ENCODE measurements at places on chromosomes 1 and 21.

DNA sequence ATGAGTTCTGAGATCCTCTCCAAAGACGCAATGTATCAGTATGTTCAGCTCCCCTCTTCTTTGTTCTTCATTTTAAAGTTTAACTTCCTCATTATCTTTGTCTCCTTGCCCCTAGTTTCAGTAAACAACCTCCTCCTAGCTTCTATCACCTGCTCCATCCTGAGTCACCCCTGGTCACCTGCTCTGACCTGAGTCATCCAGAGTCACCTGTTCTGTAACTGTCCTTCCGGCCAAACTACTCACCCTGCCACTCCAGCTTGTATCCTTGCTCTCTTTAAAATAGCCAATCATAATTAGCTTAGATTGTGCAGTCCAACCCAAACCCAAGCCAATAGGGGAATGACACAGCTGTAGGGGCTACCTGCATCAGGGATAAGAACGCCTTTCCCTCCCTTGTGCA lies 332.0 kb downstream of the OLFM3 start:
- DNase-seq = no peak

GRCh38 chr1:68197891-68198290 lies 34.4 kb downstream of the WLS start:
- no peak for DNase-seq

DNA sequence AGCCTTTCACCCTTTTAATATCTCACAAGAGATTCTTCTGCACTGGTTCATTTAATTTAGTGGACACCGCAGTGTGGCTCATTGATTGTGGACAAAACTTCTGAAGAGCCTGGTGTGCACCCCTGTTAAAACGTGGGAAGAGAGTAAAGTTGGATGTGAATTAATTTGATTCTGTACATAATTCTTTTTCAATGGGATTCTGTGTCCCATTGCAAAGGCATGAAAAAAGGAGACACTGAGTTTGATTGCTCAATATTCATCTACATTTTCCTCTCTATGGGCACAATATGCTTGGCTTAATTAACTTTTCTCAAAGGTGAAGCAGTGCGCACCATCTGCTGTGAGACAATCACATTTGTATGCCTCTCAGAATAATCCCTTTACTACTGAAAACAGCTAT lies 95.1 kb downstream of the BARHL2 start:
- DNase-seq = no peak

DNA sequence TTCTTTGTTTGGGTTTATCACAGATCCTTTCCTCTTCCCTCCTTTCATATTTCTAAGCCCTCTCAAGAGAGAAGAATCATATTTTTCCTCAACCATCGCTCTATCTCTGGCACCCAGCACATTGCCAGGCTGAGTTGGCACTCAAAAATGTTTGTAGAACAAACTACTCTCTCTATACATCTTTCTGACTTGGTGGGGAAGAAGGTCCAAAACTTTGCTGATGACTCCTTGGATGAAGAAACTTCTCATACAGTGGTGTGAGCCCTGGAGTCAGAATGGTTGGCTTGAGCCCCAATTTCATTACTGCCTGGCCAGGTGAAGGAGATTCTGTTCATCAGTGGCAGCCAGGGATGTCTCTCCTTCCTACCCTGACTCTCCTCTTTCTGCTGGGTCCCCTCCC lies 11.9 kb downstream of the ALX3 start:
- DNase-seq = no peak

- DNase-seq = no peak
These were observed 32.4 kb upstream of the KCNA2 start for GRCh38 chr1:110638556-110638955.

DNA sequence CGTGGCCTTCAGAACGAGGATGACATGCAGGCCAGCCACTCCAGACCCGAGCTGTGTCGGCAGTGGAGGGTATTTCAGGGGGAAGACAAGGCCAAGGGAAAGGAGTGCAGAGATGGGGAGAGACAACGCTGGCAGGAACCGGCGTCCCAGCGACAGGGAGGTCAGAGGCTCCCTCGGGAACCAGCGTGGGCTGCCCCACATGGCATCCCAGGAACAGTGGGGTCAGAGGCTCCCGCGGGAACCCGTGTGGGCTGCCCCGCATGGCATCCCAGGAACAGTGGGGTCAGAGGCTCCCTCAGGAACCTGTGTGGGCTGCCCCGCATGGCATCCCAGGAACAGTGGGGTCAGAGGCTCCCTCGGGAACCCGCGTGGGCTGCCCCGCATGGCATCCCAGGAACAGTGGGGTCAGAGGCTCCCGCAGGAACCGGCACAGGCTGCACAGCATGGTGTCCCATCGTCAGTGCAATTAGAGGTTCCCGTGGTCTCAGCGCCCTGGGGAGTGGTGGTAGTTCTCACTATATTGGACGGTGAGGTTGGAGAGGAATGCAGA lies 43.0 kb downstream of the SLC19A1 start:
- DNase-seq = no peak

- no peak for DNase-seq
These were observed 7.1 kb upstream of the MROH9 start for GRCh38 chr1:170927955-170928840.

- DNase-seq = no peak
These were observed 447 bp downstream of the RUNX3 start for GRCh38 chr1:24929398-24930259.

DNA sequence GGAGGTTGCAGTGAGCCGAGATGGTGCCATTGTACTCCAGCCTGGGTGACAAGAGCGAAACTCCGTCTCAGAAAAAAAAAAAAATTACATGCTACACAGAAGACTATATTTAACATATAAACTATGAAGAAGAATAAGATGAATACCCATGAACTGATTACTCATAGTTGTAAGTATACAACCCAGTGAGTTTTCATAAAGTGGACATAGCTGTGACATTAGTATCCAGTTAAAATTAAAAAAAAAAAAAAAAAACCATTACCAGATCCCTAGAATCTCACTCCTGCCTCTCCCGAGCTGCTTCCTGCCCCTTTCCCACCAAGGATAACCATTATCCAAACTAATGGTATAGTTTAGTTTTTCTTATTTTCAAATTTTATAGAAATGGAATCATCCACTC lies 37.4 kb downstream of the UBE4B start:
- DNase-seq = peak; percentile 48

DNA sequence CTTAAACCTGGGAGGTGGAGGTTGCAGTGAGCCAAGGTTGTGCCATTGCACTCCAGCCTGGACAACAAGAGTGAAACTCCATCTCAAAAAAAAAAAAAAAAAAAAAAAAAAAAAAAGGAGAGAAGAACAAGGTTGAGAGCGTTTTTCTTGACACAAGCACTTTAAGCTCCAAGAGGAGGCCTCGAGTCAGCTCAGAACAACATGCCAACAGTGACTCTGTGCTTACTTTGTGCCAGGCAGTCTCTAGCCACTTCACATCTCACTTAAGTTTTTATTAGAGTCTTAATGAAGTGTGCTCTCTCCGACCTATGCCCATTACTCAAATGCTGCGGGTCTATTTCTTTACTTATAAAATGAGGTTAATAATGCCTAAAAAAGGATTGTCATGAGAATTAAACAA lies 13.0 kb downstream of the ATP1A1 start:
- DNase-seq = no peak

DNA sequence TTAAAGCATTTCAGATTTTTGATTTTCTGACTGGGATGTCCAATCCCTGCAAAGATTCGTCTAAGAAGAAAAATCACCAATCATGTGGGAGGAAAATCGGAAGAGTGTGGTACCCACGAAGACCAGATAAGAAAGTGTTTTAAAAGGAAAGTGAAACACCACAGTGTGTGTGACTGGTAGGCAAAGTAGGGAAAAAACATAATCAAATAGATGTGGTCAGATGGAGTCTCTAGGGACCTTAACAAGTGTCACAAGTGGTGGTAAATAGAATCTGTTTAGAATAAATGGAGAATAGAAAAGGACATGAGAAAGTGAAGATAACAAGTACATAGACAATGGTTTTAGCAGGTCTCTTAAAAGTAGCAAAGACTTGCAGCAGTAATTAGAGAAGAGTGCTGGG lies 154.6 kb downstream of the SLC30A10 start:
- DNase-seq = no peak

DNA sequence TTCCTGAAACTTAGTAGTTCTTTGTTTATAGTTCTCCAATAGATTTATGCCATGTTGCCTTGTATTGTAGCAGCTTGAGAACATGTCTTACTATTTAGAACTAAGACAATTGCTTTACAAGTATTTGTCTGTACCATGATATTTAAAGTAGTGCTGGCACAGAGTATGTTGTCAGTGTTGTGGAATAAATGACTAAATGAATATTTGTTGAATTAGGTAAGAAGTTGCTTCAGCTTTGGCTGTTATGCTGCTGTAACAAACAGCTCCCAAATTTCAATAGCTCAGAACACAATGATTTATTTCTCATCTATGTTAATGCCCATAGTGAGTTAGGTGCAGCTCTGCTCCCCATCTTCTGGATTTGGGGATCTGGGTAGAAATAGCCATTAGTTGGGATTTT lies 90.2 kb upstream of the VCAM1 start:
- no peak for DNase-seq

GRCh38 chr1:8423269-8423691 lies 105.4 kb downstream of the SLC45A1 start:
- peak; percentile 52 for DNase-seq

- no peak for DNase-seq
These were observed 1659.6 kb downstream of the NCAM2 start for GRCh38 chr21:22657781-22658180.

DNA sequence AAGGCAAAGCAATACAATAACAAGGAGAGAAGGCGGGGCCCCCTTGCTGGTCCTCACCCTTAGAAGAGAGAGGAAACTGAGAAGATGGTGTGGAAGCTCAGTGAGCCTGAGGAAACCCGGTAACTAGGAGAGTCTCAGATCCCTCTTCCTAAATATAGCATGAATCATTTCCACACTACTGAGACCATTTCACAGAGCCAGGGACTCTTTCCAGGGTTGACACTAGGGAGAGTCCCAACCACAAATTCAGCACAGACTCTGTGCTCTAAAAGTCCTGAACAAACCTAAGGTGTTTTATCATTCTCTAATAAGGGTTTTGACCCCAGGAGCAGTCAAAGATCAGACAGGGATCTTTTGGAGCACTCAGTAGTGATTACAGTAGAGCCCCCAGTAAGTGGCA lies 647.7 kb downstream of the KCNT2 start:
- no peak for DNase-seq

GRCh38 chr1:8711873-8712412 lies 105.5 kb downstream of the RERE start:
- no peak for DNase-seq

DNA sequence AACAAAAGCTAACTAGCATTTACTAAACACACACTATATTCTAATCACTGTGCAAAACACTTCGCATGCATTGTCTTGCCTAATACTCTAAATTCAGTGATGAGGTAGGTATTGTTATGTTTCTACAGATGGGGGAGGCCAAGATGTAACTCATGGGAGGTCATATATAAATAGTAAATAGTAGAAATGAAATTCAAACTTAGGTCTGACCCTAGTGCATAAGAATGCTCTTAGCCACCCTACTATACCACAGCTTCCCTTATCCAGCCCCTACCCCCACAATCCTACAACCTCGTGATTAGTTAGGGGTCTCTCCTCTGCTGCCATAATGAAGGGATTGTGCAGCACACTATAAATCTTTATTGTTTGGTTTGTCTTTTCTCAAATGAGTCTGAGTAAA lies 3.3 kb downstream of the PFDN2 start:
- DNase-seq = no peak

GRCh38 chr1:200363264-200363933 lies 46.4 kb downstream of the ZNF281 start:
- DNase-seq = no peak

DNA sequence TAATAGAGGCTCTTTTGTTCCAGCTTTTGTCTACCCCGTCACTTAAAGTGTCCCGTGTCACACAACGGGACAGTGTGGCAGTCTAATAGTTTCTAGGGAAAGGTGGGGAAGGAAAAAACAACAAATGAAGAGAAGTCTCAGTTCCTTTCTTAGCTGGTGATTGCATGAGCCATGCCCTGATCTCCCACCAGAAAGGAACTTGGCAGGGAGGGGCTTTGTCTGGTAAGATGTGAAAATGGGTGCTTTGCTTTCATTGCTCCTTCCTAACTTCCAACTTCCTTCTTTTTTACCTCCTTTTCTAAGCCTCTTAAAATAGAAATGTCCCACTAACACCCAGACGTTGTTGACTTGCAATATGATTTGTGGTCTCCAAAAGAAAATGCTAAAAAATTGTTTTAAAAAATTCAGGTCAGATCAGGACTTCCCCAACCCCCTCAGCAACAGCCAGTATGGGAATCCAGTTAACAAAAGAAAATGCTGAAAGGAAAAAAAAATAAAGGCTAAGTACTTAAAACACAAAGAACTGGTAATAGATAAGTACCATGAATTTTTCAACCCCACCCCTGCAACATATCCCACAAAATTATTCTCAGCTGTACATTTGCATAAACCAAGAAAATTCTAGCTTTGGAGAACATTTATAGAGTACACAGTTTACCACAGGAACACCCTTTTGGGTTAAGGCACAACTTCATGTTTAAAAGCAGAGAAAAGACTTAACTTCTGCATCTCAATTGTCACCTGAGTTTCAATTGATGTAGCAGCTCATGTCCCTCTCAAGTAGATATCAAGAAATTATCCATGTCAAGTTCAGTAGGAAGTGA lies 106.2 kb downstream of the NIBAN1 start:
- DNase-seq = no peak

DNA sequence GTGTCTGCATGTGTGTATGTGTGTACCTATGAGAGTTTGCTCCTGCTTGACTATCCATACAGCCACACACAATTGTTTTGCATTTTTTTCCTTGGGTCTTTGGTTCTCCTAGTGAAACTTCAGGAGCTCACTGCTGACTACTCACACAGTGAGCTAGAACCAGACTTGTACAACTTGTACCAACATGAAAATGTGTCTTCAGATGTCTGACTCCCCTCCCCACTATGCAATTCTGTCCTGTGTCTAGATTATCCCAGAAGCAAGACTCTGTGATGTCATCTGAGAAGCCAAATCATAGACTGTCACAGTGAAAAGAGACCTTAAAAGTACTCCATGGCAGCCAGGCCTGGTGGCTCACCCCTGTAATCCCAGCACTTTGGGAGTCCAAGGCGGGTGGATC lies 49.7 kb downstream of the ELAVL4 start:
- no peak for DNase-seq

GRCh38 chr1:156083800-156084790 lies 1.8 kb upstream of the MEX3A start:
- DNase-seq = no peak

- no peak for DNase-seq
These were observed 68.7 kb upstream of the VAMP3 start for GRCh38 chr1:7702365-7702764.

DNA sequence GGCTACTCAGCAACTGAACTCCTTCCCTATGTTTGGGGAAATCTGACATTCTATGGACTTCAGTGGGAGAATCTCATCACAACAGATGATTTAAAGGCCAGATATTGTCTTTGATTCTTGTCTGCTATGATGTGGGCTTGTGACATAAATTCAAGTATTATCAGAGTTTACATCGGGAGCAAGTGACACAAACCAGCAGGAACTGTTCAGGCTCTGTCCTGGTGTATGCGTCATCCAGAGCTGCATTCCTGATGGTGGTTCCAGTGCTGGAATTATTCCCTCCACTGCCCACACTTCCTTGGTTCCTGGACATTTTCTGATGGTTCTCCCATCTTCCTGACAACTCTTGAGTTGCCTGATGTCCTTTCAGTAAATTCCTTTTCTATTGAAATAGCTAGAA lies 10.8 kb upstream of the LSM10 start:
- DNase-seq = peak; percentile 79

GRCh38 chr1:31782421-31783410 lies 18.6 kb upstream of the ADGRB2 start:
- no peak for DNase-seq

All from hepatic stellate cell (primary cell).